ENCODE measurements at places on chromosomes 12 and 14.

DNA sequence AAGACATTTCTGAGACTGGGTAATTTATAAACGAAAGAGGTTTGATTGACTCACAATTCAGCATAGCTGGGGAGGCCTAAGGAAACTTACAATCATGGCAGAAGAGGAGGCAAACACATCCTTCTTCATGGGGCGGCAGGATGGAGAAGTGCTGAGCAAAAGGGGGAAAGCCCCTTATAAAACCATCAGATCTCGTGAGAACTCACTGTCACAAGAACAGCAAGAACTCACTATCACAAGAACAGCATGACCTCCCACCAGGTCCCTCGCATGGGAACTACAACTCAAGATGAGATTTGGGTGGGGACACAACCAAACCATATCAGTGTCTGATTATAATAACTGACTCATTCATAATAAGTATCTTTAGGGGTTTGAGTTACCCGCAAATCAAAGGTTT is 6.4 kb downstream of the SLC39A9 start:
- no peak for DNase-seq

- no peak for DNase-seq
These were observed 26.1 kb downstream of the SDR9C7 start for GRCh38 chr12:56908136-56908535.

DNA sequence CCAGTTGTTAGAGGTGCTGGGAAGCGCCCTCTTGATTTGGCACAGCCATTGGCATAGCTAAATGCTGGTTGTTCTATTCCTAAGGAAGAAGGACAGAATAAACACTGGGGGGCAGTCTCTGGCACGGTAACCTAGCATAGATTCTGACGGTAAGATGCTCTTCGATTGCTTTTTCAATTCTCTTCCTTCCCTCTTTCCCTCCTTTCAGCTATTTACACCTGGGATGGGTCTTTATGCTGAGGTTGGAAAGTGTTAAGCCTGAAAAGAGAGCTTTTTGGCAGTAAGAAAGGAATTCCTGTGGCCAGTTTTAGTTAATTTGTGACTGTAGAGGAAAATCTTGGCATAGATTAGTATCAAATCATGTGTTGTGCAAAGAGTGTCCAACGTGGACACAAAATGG is 162.8 kb downstream of the SNAPC1 start:
- DNase-seq = no peak

- DNase-seq = no peak
These were observed 102.1 kb upstream of the RAP1B start for GRCh38 chr12:68508576-68508975.

DNA sequence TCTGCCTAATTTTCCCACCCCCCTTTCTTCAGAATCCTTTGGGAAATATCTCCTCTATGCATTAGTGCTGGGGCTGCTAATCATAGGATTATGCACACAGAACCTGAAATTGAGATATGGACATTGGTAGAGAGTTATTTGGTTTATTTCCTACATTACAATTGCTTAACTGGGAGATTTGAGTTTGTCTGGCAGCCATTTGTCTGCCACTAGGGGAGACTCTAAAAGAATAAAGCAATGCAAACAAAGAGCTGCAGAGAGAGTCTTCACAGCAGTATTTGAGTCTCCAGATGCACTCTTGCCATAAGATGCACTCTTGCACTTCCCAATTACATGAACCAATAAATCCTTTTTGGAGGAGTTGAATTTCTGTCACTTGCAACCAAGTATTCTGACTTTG is 12.0 kb upstream of the PCNX4 start:
- no peak for DNase-seq

- no peak for DNase-seq
These were observed 52.9 kb downstream of the SEL1L start for GRCh38 chr14:81480741-81481140.

GRCh38 chr12:107386569-107386968 is 293.2 kb upstream of the CRY1 start:
- no peak for DNase-seq

DNA sequence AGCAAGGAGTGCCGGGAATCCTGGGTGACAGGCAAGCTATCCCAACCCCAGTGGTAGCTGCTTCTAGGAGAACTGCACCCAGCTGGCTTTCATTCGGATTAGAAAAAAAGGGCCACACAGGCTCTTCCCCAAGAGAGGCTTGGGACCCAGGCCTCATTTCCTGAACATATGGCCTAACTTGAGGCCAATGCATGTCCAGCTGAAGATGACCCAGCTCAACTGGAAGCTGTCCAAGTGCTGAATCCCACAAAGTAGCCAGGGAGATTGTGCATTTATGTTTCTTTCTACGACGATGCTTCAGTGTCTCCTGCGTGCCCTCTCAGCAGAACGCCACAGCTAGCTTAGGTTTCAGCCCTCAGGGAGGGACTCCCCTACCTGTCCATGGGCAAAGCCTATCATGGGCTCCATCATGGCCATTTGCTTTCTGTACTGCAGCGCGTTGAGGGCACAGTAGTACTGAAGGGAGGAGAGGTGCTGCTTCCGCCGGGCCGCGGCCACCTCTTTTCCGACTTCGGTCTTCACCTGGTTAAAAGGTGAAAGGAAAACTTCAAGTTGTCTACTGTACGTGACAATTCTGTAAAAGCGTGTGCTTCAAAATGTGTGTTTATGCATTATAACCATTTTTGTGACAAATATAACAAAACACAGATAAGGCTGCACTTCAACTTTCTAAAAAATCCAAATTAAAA is 29.1 kb downstream of the APPL2 start:
- no peak for DNase-seq

GRCh38 chr12:88132392-88132791 is 9.5 kb downstream of the CEP290 start:
- DNase-seq = no peak

- no peak for DNase-seq
These were observed 4.1 kb upstream of the WIF1 start for GRCh38 chr12:65125247-65125646.

GRCh38 chr12:63313139-63313538 is 162.1 kb upstream of the AVPR1A start:
- DNase-seq = no peak

- no peak for DNase-seq
These were observed 87.1 kb downstream of the VEZT start for GRCh38 chr12:95304673-95305198.

GRCh38 chr12:77947746-77948145 is 117.1 kb downstream of the NAV3 start:
- DNase-seq = no peak

DNA sequence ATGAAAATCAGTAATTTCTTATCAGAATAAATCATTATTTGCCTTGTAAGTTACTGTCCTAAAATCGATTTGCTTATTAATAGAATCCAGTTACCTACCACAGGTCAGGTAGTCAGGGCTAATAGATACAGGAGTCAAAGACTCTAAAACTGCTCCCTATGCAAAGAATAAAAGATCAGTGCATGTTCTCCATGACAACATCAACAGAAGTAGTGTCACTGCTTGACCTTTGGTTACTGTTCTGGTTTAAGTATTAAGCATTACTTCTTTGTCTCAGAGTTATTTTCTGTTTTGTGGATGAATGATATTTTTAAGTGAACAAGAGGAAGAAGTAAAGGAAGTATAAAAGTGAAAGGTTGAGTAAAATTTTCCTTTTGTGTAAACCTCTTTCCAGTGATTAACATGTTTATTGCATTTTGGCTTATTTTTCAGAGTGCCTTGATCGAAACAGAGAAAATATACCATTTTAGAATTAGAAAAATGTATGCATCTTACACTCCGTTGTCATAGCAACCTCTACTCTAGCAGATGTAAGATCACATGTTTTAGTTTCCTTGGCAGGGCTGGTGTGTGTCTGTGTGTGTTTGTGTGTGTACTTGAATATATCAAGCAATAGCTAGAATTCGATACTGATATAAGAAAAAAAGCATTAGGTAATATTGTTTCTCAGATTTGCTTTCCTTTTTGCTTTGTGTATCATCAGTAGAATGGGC is 44.7 kb downstream of the ABCD2 start:
- DNase-seq = no peak

- peak; percentile 13 for DNase-seq
These were observed 45.9 kb downstream of the IFNG start for GRCh38 chr12:68113644-68114043.

GRCh38 chr12:14834509-14834908 is 8.8 kb downstream of the ART4 start:
- DNase-seq = no peak

GRCh38 chr12:57450057-57450456 is 5.0 kb upstream of the INHBE start:
- no peak for DNase-seq

- DNase-seq = no peak
These were observed 871.3 kb downstream of the GALC start for GRCh38 chr14:87121716-87122115.

Measured in naive thymus-derived CD4-positive, alpha-beta T cell (primary cell).